ENCODE measurements at places on chromosomes 11 and 22. TPM values are rescaled to one million over a fixed set of nuclear protein-coding genes. Genes with fewer than 3 reads are reported as not detected.

OR8H3 gene
- total RNA-seq, result not detected

RCOR2 gene
- 0.19 TPM for total RNA-seq

SLC29A2 gene
- total RNA-seq, result 1.3 TPM

CAT gene
- total RNA-seq, result 40.3 TPM

CRYBB2 gene
- total RNA-seq, result not detected

RBMXL2 gene
- total RNA-seq, result not detected
